ENCODE measurements at places on chromosomes 2 and 18.

DNA sequence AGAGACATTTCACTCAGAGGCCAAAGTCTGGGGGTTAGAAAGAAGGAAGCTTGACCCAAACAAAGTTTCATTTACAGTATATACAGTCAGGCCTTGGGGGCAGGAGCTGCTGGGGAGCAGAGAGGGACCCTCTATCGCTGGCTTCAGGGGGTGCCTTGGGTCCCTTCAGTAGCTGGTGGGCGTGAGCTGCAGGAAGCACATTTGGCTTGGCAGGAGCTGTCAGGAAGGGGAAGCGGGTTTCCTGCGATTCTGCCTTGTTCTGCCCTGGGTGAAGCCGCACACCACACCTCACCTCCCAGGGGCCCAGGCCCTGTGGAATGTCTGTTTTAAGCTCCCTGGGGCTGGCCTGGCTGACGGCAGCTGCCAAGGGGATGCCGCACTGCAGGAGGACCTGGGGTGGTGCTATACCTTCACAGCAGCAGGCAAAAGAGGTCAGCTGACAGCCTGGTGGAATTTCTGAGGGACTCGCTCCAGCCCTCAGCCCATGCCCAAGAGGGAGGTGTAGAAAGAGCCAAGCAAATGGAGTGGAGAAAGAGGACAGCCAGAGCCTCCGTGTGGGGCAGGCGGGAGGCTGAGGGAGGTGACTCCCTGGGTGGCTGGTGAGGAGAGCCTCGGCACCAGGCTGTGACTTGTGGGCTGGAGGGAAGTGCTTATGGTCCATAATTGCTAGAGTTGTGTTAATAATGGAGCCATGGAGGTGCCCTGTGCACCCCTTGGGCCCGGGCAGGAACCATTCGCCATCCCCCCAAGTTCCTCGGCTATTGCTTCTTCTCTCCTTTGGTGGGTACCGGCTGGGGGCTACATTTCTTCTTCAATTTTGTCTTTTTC is 43.9 kb downstream of the PSD4 start:
- DNase-seq = no peak

DNA sequence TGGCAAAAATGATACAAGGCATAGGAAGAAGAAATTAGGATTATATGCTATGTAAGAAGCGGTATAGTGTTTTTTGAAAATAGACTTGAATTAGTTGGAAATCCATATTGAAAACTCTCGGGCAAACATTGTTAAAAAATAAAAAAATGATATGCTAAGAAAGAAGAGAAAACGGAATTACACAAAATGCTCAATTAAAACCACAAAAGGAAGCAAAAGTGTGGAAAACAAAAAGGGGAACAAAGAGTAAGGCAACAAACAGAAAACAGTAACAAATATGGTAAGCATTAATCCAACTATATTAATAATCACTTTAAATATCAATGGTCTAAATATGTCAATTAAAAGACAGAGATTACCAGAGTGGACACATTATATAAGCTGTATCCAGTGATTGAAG is 58.4 kb downstream of the TXNL1 start:
- no peak for DNase-seq

DNA sequence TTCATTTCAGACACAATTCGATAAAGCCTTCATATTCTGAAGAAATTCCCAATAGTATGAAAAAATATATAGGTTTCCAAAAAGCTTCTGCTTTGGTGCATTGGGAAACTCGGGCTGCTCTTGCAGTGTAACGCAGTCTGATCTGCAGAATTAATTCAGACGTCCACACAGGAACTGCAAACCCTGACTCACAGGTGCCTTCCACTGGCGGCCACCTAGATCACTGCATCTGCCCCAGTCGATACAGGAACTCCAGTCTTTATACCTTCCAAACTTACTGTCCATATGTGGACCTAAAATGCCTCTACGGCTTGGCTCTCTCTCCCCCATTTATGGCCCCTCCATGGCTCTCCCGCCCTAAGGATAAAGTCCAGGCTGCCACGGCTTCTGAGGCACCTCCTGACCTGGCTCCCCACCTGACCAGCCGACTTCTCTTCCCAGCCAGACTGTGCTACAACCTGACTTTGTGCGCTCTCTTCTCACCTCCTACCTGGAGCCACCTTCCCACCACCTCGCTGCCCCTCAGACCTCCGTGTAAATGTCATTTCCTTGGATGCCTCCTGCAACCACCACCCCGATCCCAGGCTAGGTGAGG is 39.7 kb downstream of the L3MBTL4 start:
- no peak for DNase-seq

DNA sequence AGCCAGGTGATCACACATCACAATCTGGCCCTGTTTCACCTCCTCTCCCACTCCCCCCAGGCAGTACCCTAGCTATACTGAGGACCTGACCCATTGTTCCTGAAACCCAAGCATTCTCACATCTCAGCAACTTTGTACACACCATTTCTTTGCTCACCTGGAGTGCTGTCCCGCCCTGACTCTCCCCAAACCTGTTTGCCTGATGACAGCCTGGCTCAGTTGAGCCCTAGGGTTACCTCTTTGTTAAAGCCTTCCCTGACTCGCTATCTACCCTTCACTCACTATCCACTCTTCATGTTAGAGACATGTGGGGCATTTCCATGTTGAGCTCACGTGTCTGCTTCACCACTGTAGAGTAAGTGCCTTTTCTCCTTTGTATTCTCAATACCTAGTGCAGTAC is 49.1 kb downstream of the GREB1L start:
- DNase-seq = no peak

GRCh38 chr2:214382229-214382628 is 28.6 kb upstream of the VWC2L start:
- DNase-seq = no peak

GRCh38 chr2:99348173-99348572 is 11.0 kb downstream of the EIF5B start:
- no peak for DNase-seq

- DNase-seq = no peak
These were observed 24.4 kb upstream of the MAL start for GRCh38 chr2:95001051-95001562.

GRCh38 chr2:24832073-24832461 is 38.8 kb downstream of the CENPO start:
- DNase-seq = no peak

GRCh38 chr18:3261373-3262233 is at the start of gene MYL12B:
Gene MYL12B, plus strand, starts transcription at chr18:3262133. Its CDS starts 10,766 bp downstream, at chr18:3272899.
- DNase-seq = peak; percentile 79

DNA sequence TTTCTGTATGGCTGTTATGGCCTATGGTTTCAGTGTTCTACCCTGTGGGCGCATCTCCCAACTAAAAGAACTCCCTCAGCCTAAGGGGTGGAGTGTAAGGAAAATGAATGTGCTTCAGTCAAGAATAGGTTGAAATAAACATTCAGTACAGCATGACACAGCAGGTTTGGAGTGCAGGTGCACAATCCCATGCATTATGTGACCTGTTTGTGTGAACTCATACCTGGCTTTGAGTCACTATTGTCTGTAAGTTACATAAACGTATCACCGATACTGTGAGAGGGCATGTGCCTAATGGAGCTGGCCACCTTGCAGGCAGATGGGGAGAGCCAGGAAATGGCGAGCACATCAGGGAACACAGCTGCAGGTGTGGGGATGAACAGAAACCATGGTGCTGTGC is 216.0 kb downstream of the DSEL start:
- DNase-seq = no peak

- DNase-seq = no peak
These were observed 485.3 kb downstream of the TGIF1 start for GRCh38 chr18:3935305-3935704.

- no peak for DNase-seq
These were observed 294.3 kb upstream of the ZNF804A start for GRCh38 chr2:184304006-184304405.

DNA sequence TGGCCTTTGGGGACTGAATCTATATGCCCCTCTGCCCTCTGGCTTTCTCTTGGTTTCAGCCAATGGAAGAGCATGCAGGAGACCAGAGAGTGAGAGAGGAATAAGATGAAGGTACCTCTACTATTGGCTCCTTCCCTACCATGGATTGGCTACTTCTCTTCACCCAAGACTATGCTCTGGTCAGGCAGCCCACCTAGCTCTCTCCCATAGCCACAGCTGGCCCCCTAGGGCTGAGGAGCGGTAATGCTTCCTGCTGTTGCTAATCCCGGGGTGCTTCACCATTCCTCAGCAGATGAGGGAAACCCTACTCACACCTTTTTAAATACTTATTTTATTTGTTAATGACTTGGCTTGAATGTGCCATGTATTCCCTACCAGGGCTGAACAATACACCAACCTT is 142.4 kb downstream of the MREG start:
- DNase-seq = peak; percentile 34

- no peak for DNase-seq
These were observed 1075.2 kb upstream of the NRXN1 start for GRCh38 chr2:52107124-52107523.

DNA sequence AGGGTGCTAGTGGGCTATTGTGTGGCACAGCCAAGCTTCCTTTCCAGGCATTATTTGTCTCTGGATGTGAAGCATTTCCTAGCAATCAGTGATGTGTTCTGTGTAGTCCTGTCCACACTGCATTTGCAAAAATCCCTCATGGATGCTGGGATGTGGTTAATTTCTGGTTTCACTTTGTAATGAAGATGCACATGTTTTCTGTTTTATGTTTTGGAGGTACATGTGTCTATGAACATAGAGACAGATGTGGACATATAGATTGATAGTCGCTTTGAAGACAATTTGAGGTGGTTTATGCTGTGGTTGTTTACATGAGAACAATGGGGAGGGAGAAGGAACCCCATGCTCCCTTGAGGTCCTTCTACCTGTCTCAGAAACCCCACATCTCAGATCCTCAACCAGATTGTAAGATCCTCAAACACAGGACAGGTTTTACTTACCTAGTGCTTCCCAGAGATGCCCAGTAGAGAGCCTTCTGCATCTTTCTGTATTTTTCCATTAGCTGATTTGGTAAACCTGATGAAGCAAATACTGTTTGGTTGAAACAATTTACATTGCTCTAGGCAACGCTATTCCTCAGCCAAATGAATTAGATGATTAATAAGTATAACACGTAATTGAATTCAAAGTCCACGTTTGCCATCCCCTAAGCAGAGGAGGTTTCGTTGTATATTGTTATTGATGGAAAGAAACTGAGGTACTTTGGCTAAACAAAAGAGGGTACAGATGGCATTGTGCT is 204.4 kb downstream of the SPP2 start:
- no peak for DNase-seq

DNA sequence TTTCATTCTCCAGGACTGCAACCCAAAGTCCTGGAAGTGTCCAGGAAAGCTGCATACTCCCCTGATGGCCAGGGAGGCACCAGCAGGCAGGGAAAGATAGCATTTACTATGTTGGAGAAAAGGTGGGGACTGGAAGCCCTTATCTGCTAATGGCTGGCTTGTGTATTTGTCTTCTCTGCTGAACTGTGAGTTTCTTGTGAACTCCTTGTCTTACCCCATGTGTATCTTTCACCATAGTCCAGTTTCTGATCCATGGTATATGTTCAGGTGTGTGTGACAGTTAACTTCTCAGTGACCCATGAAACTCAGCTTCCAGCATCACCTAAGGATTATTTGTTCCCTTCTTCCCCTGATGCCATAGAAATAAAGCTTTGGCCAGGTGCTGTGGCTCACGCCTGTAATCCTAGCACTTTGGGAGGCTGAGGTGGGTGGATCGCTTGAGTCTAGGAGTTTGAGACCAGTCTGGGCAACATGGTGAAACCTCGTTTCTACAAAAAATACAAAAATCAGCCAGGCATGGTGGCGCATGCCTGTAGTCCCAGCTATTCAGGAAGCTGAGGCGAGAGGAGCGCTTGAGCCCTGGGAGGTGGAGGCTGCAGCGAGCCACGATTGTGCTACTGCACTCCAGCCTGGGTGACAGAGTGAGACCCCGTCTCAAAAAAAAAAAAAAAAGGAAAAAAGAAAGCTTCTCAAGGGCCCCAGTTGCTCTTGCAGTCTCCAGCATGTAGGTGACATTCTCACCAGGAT is 112.8 kb upstream of the MAP4K3 start:
- no peak for DNase-seq

GRCh38 chr2:42297322-42297936 is 63.6 kb downstream of the COX7A2L start:
- no peak for DNase-seq

- DNase-seq = peak; percentile 15
These were observed 980 bp upstream of the PDE6D start for GRCh38 chr2:231781798-231782726.

GRCh38 chr2:127434515-127434914 is 16.3 kb downstream of the PROC start:
- DNase-seq = no peak

DNA sequence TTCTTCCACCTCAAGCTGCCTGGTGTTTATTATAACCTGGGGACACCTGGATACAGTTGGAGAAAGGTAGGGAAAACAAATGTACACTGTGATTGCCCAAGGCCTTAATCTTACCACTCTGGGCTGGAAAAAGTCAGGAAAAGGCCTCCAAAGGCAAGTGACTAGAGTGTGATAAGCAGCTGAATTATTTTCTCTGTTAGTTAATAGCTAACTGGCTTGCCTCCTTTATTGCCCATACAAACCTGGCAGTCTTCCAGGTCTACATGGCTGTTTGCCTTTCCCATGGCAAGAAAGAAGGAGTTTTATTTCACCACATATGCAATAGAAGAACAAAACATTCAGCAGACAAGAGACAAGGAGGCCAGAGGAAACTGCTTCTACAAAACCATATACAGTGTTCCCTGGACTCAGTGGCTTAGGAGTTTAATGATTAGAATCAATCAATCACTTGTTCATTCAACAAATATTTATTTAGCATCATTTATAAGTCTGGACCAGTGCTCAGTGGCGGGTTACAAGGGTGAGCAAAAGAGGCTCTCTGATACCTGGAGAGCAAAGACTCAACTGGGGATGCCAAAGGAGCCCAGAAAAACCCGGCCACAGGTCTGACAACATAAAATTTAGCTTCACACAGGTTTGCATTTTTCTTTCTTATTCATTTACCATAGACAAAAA is 27.5 kb upstream of the SUCLG1 start:
- no peak for DNase-seq

DNA sequence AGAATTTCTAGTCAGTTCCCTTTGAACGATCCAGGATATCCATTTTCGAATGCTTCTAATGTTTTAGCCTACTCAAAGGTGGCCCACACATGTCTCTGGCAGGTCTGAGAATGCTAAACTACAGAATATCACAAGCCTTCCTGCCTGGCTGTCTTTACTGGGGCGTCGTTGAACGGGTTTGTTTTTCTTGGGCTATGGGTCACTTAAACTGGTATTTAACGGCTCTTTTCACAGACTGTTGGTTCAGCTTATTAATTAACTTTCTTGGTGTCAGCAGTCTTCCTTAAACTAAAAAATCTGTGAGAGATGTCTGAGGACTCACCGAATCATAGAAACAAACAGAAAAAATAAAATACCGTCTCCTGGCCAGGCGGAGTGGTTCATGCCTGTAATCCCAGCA is 563.2 kb upstream of the NRP2 start:
- no peak for DNase-seq
